Left ventricle myocardium inferior (tissue), 1 donor: ENCODE measurements at places on chromosomes 3 and 15. TPM values are rescaled to one million over a fixed set of nuclear protein-coding genes. Genes with fewer than 3 reads are reported as not detected.

The RBPMS2 gene
- total RNA-seq = 276 TPM

The CACNA2D2 gene
- total RNA-seq = 2.3 TPM

The NANOGP8 gene
- total RNA-seq = not detected

The ALG1L2 gene
- total RNA-seq = not detected

The MKRN2OS gene
- total RNA-seq = 1.8 TPM

DNA sequence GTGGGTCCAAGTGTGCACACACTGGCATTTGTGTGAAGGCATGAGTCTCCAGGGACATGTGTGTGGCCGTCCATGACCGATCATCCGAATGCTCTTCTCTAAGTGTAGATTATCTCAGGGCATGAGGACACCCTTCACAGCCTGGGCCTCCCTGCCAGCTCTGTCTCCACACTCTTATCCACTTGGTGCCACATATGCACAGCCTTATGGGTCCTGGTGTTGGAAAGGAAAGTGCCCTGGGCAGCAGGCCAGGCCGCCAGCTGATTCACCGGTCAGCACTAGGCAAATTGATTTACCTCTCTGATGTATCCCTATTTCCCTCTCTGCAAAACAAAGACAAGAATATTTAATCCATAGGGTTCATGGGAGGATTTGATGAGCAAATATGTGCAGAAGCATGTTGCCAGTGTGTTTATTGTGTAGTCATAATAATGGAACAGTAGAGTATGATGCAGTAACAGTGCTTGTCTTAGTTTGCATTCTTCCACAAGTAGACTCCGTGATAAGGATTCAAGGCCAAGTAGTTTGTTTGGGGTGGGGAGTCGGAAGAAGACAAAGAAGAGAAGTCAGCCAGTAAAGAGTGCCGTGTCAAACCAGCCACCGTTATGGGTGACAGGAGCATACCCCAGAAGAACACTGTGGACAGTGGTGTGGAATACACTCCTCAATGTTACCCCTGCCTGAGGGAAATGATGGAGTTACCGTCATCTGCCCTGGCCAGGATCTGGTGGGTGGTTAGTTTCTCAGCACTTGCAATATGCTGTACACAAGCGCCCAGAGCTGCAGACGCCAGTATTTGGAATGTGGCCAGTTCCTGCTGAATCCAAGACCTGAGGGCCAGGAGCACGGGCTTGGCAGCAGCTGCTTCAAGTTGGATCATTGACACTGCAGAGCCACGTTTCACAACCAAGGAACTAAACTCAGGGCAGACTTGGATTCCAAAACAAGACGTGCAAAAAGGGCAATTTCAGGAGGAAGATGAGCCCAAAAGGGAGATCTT lies 85.1 kb downstream of the MTHFS start:
- H3K4me1 ChIP-seq = peaks cover 35% of the 10 kb centered on the region
- H3K36me3 ChIP-seq = no peaks in the 10 kb centered on the region
- H3K4me3 ChIP-seq = peak overlapping the region; percentile 21
- peak overlapping the region; percentile 40 for H3K27ac ChIP-seq
- peak; percentile 74 for DNase-seq

DNA sequence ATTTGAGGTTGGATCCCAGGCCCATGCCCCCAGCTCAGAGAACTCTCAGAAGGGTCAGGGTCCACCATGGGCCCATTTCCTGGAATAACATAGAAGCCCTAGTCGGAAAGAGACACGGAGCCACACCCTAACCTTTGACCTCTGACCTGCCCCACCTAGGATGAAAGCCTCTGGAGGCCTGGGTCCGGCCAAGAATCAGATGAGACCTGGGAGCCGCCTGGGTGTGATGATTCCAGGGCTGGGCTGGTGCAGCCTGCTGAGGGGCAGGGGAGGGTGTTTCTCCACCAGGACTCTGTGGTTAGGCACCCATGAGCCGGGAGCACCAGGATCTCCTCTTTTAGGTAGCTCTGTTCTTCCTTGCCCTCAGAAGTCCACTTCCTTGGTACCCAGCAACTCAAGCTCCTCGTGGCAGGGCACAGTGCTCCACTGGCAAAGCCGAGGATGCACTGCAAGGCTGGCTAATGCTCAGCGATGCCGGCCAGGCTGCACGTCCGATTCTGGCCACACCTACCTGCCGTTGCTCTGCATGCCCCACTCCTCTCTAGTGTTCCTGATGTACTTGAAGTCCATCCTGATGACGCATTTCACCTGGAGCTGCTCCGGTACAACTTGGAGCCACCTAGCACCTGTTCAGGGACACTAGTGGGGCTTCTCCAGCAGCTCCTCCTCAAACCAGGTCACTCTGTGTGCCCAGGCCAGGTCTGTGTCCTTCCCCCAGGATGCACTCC lies 57.4 kb downstream of the ZNF445 start:
- H3K4me3 ChIP-seq = no peak overlapping the region
- no peaks in the 10 kb centered on the region for H3K27me3 ChIP-seq
- no peaks in the 10 kb centered on the region for H3K4me1 ChIP-seq
- H3K36me3 ChIP-seq = no peaks in the 10 kb centered on the region
- DNase-seq = no peak

GRCh38 chr15:63752075-63752684 lies 81.6 kb downstream of the HERC1 start:
- no peak for DNase-seq
- H3K27ac ChIP-seq = no peak overlapping the region
- peaks cover 85% of the 10 kb centered on the region for H3K36me3 ChIP-seq
- H3K4me3 ChIP-seq = no peak overlapping the region
- H3K4me1 ChIP-seq = peaks cover 5% of the 10 kb centered on the region

DNA sequence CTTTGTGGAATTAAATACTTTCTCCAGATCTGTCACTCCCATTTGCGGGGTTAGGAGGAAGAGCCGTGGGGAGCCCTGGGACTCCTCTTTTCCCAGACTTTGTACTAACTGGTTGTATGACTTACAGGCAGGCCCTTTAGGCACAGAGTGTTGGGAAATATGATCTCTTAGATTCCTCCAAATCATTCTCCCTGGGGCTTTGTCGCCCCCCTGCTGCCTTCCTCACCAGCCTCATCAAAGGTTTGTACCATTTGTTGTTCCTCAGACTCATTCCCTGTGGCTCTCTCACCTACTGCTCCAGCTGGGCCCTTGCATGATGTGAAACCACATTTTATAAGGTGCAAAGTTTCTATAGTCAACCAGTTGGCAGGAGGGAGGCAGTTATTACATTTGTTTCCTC lies 56.4 kb downstream of the CRYGS start:
- no peaks in the 10 kb centered on the region for H3K4me1 ChIP-seq
- no peak overlapping the region for H3K4me3 ChIP-seq
- no peaks in the 10 kb centered on the region for H3K36me3 ChIP-seq
- no peak for DNase-seq
- H3K27me3 ChIP-seq = no peaks in the 10 kb centered on the region

GRCh38 chr3:18216996-18217395 lies 208.1 kb downstream of the SATB1 start:
- no peak overlapping the region for H3K4me3 ChIP-seq
- no peaks in the 10 kb centered on the region for H3K27me3 ChIP-seq
- no peak for DNase-seq

DNA sequence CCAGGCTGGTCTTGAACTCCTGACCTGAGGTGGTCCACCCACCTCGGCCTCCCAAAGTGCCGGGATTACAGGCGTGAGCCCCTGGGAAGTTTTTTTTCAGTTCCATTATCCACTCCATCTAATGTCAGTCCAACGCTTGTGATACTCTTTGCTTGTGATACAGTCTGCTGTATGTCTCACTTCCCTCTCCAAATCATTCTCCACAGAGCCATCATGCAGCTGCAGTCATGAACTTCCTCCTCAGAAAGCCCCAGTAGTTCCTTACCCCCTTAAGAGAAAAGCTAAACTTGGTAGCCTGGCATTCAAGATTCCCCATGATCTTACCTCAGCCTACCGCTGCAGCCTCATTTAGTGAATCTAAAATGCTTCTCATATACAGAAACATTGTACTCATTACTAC lies 2.3 kb downstream of the ARPC4 start:
- H3K4me3 ChIP-seq = no peak overlapping the region
- DNase-seq = no peak
- no peak overlapping the region for H3K27ac ChIP-seq
- peaks cover 59% of the 10 kb centered on the region for H3K36me3 ChIP-seq
- no peaks in the 10 kb centered on the region for H3K27me3 ChIP-seq

DNA sequence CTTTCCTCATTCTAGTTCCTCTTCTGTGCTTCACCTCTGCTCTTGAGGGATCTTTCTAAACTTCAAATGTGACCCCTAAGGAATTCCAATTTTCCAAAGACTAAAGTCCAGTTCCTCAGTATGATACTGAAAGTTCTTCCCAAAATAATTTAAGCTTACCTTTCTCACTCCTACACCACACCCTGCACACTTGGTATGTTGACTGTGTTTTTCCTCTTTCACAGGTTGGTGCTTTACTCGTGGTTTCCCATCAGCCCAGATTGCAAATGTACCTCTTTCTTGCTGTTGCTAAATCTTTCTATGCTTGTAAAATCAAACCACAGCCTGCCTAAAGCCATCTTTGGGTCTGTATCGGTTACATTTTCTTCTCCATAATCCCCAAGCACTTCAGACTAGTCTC lies 30.5 kb upstream of the CLDN16 start:
- H3K4me3 ChIP-seq = no peak overlapping the region
- no peak for DNase-seq
- H3K27me3 ChIP-seq = no peaks in the 10 kb centered on the region
- H3K27ac ChIP-seq = no peak overlapping the region
- no peaks in the 10 kb centered on the region for H3K36me3 ChIP-seq

GRCh38 chr3:64223791-64224745 lies 1.2 kb downstream of the PRICKLE2 start:
- no peaks in the 10 kb centered on the region for H3K27me3 ChIP-seq
- no peak for DNase-seq
- H3K27ac ChIP-seq = peak overlapping the region; percentile 72
- H3K36me3 ChIP-seq = no peaks in the 10 kb centered on the region

DNA sequence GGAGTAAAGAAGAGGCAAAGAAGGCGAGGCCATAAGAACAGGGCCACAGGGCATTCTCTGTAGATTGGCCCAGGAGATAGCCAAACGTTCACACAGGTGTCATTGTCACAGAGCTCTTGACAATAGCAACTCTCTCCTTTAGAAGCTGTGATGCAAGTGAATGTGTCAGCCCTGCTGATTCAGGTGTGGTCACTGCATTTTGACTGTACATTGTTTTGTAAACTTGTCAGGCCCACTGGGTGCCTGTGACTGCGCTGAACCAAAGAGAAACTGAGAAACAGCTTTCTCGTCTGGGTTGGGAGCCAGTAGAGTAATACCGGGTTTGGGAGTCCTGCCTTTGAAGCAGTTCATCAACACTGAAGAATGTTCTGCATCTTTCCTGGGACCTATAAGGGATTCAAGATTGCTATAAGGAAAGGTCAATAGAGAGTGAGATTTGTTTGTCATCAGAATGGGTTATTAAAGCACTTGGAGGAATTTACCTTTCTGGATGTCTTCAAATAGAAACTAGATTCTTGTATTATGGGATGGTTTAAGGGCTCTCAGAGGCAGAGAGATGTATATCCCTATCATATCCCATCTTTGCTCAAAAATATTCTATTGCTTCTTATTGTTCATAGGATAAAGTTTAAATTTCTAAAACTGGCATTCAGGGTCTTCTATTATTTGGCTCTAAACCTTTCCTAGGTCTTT lies 45.4 kb downstream of the TMEM45A start:
- no peaks in the 10 kb centered on the region for H3K36me3 ChIP-seq
- DNase-seq = no peak
- no peaks in the 10 kb centered on the region for H3K27me3 ChIP-seq
- peaks cover 4% of the 10 kb centered on the region for H3K4me1 ChIP-seq
- no peak overlapping the region for H3K4me3 ChIP-seq

DNA sequence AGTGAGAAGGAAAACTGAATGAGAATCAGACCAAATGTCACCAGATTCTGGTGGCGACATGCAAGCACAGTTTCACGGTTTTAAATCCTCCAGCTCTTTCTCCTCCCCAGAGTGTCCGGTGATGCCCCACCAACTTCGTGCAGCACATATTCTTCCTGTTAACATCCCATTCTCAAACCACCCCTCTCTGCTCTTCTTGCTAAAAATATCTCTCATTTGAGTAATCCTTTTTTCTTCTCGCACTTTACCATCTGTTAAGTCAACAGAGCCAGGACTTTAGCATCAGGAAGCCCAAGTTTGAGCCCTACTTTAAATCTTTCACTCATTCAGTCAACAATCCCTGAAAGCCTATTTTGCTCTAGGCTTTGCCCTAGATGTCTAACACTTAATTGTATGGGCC lies 68.2 kb upstream of the VGLL4 start:
- H3K36me3 ChIP-seq = peaks cover 8% of the 10 kb centered on the region
- peaks cover 19% of the 10 kb centered on the region for H3K4me1 ChIP-seq
- DNase-seq = no peak

- peaks cover 12% of the 10 kb centered on the region for H3K4me1 ChIP-seq
- peak; percentile 22 for DNase-seq
- H3K27me3 ChIP-seq = peaks cover 42% of the 10 kb centered on the region
- no peak overlapping the region for H3K27ac ChIP-seq
- H3K4me3 ChIP-seq = no peak overlapping the region
These were observed 10.4 kb downstream of the ATP2B2 start for GRCh38 chr3:10495003-10495402.

DNA sequence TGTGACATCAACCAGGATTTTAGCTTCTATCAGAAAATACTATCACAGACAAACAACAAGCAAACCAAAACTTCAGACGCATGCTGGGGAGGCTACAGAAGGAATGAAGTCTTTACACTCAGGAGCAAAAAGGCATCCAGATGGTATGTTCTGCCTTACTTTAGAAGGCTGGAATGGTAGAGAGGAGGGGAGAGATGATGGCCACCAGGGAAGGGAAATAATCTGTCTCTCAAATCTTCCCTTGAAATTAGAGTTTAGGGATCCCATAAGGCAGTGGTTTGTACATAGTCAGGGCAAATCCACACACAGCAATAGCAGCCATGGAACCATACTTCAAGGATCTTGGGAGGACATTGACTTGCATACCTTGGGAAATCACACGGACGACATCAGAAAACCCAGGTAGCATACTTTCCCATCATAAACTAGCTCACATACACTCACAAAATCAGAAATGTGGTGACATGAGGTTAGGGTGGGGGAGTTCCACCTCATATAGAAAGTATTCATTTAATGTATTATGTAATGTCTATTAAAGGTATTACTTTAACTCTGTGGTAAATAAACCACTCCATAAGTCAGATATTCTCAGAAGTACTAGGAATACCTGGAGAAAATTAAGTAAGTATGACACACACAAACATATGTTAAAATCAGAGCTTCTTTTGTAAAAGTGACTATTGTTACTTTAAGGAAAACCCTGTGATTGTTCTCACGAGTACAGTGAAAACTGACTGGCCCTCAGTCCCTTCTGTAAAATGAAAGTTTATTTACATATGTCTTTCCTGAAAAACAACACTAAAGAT lies 9.4 kb downstream of the BTLA start:
- H3K4me3 ChIP-seq = no peak overlapping the region
- H3K4me1 ChIP-seq = no peaks in the 10 kb centered on the region
- DNase-seq = no peak

DNA sequence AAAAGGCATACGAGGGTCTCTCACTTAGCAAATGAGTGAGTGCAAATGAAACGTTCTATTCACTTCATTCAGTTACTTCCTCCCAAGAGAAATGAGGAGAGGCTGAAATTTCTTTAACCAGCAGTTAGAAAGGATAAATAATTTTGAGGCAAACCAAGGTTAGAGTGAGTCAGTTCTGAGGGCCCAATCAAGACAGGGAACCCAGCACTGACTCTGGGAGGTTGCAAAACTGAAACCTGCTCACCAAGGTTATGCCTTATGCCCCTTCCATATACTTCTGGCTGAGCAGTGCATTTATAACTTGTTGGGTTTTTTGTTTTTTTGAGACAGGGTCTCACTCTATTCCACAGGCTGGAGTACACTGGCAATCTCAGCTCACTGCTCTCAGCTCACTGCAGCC lies 4.5 kb upstream of the RPSA start:
- H3K27ac ChIP-seq = no peak overlapping the region
- no peaks in the 10 kb centered on the region for H3K27me3 ChIP-seq
- no peak for DNase-seq
- peaks cover 9% of the 10 kb centered on the region for H3K36me3 ChIP-seq
- H3K4me3 ChIP-seq = no peak overlapping the region
